Stimulated activated CD8-positive, alpha-beta memory T cell treated with anti-CD3 and anti-CD28 coated beads, Interleukin-15, amount 100 ng/mL, for 48 hours (primary cell): ENCODE measurements at places on chromosomes 6 and 20.

GRCh38 chr20:38272961-38273360, 12.4 kb upstream of the KIAA1755 start:
- DNase-seq: no peak

DNA sequence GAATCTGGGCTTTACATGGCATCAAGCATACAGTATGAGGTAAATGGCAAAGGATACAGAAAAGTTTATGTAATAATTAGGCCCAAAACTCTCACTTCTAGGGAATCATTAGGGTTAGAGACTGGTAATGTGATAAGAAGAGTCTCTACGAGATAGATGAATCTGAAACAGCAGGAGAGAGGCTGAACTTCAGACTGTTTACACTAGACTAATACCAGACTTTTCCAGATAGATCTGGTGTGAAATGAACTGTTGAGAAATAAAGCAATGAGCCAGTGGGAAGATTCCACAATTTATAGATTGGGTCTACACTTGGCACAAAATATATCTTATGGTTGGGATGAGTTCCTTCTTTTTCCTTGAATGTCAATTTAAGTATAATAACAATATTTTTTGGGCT, 134.3 kb downstream of the MAN1A1 start:
- DNase-seq: no peak

GRCh38 chr6:38497546-38497945, 142.2 kb downstream of the BTBD9 start:
- DNase-seq: no peak

DNA sequence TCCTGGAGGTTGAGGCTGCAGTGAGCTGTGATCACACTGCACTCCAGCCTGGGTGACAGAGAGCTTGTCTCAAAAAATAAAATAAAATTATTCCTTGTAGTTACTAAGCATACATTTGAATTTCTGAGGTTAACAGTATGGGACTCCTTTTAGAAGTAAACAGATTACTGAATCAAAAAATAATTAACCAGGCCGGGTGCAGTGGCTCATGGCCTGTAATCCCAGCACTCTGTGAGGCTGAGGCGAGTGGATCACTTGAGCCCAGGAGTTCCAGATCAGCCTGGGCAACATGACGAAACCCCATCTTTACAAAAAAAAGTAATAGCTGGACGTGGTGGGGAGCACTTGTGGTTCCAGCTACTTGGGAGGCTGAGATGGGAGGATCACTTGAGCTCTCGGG, 22.1 kb upstream of the EEF1A1 start:
- no peak for DNase-seq

- DNase-seq: no peak
These were observed 995.3 kb upstream of the FLRT3 start for GRCh38 chr20:15332711-15333160.

GRCh38 chr6:25041485-25042035, 105.8 kb upstream of the RIPOR2 start:
- no peak for DNase-seq

DNA sequence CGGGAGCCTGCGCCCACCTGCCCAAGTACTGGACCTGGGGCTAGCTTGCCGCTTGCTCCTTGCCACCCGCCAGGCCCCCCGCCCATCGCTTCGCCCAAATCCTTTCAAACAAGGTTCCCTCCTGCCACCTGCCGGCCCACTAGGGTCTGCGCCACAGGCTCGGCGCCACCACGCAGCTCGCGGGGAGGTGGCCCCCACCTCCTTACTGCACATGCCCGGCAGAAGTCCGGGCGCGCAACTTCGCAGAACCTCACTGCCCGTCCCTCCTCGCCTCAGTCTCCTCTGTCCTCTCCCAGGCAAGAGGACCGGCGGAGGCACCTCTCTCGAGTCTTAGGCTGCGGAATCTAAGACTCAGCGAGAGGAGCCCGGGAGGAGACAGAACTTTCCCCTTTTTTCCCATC, 11.2 kb downstream of the GNAS-AS1 start:
- peak; percentile 29 for DNase-seq

DNA sequence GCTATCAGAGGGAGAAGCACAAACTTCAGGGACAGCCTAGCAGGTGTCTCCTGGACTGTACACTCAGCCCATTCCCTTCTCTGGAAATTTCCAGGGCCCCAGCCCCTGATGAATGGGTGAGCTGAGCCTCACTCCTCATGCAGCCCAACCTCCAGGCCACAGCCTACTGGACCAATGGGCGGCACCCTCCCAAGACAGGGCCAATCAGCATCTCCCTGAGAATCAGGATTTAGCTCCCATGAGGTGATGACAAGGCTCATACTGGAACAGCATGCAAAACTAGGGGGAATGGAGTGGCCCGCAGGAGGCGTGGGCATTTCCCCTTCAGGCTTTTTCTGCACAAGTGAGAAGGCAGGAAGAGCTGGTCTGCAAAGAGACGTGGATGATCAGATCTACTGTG, 29.0 kb downstream of the NFATC2 start:
- no peak for DNase-seq

GRCh38 chr6:55943329-55943728, 67.9 kb upstream of the BMP5 start:
- no peak for DNase-seq

- DNase-seq: no peak
These were observed 113.0 kb downstream of the MANEA start for GRCh38 chr6:95690328-95690727.

DNA sequence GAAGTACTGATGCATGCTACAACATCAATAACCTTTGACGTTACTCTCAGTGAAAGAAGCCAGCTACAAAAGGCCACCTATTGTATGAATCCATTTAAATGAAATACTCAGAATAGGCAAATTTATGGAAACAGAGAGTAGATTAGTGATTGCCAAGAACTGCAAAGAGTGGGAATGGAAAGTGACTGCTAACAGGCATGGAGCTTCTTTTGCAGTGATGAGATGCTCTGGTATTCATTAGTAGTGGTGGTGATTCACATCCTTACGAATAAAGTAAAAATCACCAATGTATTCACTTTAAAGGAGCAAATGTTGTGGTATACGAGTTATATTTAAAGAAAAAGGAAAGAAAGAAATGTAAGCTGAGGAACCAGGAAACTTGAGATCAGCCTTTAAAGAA, 126.8 kb upstream of the SAMD5 start:
- no peak for DNase-seq

DNA sequence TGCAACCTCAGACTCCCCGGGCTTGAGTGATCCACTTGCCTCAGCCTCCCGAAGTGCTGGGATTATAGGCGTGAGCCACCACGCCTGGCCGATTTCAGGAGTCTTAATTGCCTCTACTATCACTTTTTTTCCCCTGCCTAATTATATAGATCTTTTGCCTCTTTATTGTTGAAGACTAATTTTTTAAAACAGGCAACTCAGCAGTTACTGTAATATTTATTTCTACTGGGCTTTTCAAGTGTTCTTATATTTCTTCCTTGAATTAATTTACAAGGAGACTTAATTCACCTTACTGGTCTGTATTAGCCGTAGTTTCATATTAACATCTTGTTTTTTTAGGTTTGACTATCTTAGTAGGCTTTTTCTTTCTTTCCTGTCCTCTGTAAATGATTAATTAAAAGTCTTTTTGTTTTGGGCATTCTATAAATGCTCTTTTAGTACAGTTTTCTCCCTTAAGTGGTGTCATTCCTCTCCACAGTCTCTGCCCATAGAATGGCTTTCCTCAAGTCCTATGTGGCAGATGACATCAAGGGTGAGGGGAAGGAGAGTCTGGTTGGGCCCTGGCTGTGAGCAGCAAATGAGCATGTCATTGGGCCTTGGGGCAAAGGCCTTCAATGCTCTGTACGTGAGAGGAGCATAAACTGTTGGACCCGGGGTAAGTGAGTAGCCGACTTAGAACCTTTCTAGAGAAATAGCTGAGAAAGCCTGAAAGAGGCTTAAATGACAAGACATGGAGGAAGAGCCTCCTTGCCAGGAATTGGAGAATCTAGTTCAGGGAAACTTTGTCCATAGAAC, 36.0 kb downstream of the ANKS1A start:
- DNase-seq: no peak

DNA sequence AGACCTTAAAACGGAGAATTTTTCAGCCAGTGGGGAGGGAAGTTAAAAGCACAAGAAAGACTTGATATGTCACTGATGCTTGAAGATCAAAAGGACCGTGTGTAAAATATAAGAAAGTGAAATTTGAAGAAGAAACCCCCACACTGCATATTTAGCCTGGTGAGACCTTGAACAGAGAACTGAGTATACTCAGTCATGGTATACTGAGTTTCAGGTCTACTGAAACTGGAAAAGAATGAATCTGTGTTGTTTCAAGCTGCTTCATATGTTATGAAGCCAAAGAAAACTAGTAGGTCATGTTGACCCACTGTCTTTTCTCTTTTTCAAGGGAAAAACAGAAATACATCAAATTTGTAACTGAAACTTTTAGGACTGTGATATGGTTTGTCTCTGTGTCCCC, 443.8 kb upstream of the GJE1 start:
- no peak for DNase-seq

DNA sequence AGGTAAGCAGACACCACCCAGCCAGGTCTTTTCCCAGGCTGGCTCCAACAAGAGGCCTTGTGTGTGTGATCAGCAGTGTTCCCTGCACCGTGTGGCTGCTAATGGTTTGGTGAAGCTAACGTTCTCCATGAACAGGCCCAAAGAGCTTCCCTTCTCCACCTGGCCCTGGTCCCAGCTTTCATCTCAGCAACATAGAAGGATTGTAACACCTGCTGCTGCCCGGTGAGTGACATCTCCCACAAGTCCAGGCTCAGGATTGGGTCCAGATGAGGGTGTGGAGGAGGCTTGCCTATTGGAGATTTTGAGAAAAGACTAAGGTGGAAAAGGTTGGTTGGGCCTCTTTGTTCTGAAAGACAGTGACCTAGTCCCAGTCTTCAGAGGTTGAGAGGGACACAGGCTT, 89.6 kb downstream of the TMEM242 start:
- DNase-seq: no peak

- DNase-seq: no peak
These were observed 17.2 kb upstream of the BTBD9 start for GRCh38 chr6:38656896-38657295.

- DNase-seq: no peak
These were observed 586.8 kb downstream of the RFPL4B start for GRCh38 chr6:112933947-112934346.

GRCh38 chr6:83190626-83191025, 2.4 kb downstream of the PGM3 start:
- no peak for DNase-seq

DNA sequence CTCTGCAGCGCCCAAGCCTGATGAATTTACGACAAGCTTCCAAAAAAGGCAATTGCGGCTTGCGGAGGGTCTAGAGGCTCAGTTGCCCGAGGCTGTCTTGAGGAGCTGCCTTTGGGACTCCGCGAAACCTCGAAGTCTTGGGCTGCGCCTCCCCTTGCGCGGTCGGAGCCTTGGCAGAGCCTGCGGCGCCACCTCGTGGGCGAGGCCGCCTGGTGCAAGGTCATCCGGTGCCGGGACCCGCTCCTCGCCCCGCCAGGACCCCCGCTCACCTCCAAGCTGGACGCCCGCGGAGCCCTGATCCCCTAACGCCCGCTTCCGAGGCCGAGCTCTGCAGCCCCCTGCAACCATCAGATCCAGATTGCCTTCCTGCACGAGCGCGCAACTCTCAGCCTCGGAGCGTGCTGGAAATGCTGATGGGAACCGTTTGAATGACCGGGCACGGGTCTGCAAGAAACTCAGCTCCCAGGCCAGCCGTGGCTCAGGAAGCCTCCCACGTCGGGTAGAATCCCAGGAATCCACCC, 14.9 kb upstream of the FAM210B start:
- DNase-seq: peak; percentile 44

GRCh38 chr20:53569606-53570307, 23.9 kb downstream of the ZNF217 start:
- DNase-seq: no peak
